ENCODE measurements at places on chromosomes 3 and 15. TPM values are rescaled to one million over a fixed set of nuclear protein-coding genes. Genes with fewer than 3 reads are reported as not detected.

Gene SERPINI2
- total RNA-seq: not detected

Gene TTLL13
- total RNA-seq: not detected

Gene HIGD2B
- not detected for total RNA-seq

Gene SKOR1
- 0.78 TPM for total RNA-seq

DNA sequence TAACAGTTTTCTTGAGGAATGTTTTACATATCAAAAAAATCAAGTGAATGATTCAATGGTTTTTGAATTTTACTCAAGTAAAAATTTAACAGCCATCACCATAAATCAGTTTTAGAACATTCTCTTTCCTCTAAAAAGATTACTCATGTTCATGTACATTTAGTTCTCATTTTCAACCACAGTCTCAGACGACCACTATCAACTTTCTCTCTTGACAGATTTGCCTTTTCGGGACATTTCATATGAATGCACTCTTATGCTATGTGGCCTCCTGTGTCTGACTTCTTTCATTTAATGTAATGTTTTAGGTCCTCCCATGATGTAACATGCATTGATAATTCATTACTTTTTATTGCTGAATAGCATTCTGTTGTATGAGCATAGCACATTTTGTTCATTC lies 309.3 kb upstream of the PLSCR5 start:
- H3K4me1 ChIP-seq: no peaks in the 10 kb centered on the region
- no peak overlapping the region for H3K27ac ChIP-seq
- no peak overlapping the region for H3K4me3 ChIP-seq
- no peaks in the 10 kb centered on the region for H3K36me3 ChIP-seq
- no peaks in the 10 kb centered on the region for H3K27me3 ChIP-seq
- no peak for DNase-seq

DNA sequence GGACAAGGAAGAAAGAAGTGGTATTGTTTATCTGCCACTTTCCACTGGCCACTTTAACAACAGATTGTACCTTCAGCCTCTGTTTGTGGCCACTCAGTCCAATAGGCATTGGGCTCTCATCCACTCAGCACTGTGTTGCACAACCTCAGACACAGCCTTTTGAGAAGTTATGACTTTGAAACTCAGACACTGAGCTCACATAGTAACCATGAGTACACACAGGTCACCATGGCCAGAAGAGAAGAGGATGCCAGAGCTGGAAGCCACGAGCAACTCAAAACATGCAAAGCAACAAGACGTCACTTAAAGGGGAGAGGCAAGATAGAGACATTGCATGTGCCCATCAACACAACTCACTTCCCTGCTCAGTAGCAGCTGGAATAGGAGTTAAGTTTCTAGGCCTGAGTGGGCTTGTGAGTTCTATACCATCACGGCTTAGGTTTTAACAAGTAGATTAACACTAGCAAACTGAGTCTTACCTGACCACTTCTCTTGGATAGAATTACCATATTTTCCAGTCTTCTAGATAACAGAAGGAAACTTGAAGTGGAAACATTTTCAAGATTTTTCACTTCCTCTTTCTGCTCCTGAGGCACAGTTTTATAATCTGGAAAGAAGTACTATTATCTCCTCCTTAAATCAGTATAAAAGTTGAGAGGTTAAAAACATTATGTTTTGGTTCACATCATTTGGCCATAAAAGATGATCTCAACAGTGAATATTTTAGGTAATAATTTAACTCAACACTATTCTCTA lies 103.5 kb downstream of the IMPG2 start:
- no peaks in the 10 kb centered on the region for H3K4me1 ChIP-seq
- no peak overlapping the region for H3K4me3 ChIP-seq
- peak; percentile 21 for DNase-seq
- no peak overlapping the region for H3K27ac ChIP-seq
- no peaks in the 10 kb centered on the region for H3K27me3 ChIP-seq
- no peaks in the 10 kb centered on the region for H3K36me3 ChIP-seq

DNA sequence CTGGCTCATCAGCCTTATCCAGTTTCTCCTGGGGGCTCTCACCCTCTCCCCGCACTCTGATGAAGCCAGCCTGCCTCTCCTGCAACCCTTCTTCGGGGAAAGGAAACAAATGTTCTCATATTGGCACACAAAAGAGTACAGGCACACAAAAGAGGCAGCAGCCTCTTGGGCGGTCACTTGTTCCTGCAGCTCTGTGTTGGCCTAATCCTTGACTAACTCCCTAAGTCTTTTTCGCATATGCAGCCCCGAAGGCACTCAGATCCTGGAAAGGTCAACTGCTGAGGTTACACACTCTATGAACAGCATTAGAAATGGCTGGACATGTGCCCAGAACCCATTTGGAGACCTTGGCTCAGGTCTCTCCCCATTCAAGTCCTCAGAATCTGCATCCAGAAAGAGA lies 7.4 kb upstream of the CAMP start:
- H3K4me3 ChIP-seq: peak overlapping the region; percentile 42
- no peaks in the 10 kb centered on the region for H3K27me3 ChIP-seq
- H3K36me3 ChIP-seq: no peaks in the 10 kb centered on the region

- H3K4me1 ChIP-seq: peaks cover 2% of the 10 kb centered on the region
- no peaks in the 10 kb centered on the region for H3K27me3 ChIP-seq
- H3K36me3 ChIP-seq: no peaks in the 10 kb centered on the region
- no peak overlapping the region for H3K4me3 ChIP-seq
- DNase-seq: no peak
Measured at GRCh38 chr15:80773792-80774352, 5.3 kb upstream of the CEMIP start.

- no peak for DNase-seq
- no peaks in the 10 kb centered on the region for H3K27me3 ChIP-seq
- H3K27ac ChIP-seq: no peak overlapping the region
- peaks cover 25% of the 10 kb centered on the region for H3K4me1 ChIP-seq
Measured at GRCh38 chr3:49015765-49016164, 2.6 kb downstream of the DALRD3 start.

- H3K4me1 ChIP-seq: no peaks in the 10 kb centered on the region
- no peak overlapping the region for H3K27ac ChIP-seq
- H3K27me3 ChIP-seq: no peaks in the 10 kb centered on the region
- no peaks in the 10 kb centered on the region for H3K36me3 ChIP-seq
- DNase-seq: no peak
- no peak overlapping the region for H3K4me3 ChIP-seq
Measured at GRCh38 chr3:30583973-30584372, 22.4 kb upstream of the TGFBR2 start.

DNA sequence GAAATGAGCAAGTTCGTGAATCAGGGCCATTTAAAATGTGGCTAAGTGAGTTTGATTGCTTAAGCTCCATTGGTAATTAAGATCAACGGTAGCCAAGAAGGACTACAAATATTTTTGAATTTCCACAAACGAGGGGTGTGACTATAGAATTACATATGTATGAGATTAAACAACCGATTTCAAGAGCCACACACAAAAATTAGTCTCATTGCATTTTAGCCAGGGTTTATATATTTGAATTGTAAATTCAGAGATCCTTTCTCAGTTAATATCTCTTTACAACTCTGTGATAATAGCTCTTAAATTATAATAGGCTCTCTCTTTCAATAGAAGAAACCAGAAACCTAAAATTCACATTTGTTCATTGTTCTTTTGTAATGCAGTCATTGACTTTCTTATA lies 325.6 kb upstream of the ICE2 start:
- H3K27me3 ChIP-seq: no peaks in the 10 kb centered on the region
- peaks cover 40% of the 10 kb centered on the region for H3K4me1 ChIP-seq
- H3K36me3 ChIP-seq: no peaks in the 10 kb centered on the region
- DNase-seq: no peak
- no peak overlapping the region for H3K27ac ChIP-seq

- DNase-seq: no peak
- peaks cover 3% of the 10 kb centered on the region for H3K4me1 ChIP-seq
- no peak overlapping the region for H3K27ac ChIP-seq
- H3K4me3 ChIP-seq: no peak overlapping the region
- no peaks in the 10 kb centered on the region for H3K36me3 ChIP-seq
- no peaks in the 10 kb centered on the region for H3K27me3 ChIP-seq
Measured at GRCh38 chr3:184741798-184742675, 30.2 kb upstream of the MAGEF1 start.

DNA sequence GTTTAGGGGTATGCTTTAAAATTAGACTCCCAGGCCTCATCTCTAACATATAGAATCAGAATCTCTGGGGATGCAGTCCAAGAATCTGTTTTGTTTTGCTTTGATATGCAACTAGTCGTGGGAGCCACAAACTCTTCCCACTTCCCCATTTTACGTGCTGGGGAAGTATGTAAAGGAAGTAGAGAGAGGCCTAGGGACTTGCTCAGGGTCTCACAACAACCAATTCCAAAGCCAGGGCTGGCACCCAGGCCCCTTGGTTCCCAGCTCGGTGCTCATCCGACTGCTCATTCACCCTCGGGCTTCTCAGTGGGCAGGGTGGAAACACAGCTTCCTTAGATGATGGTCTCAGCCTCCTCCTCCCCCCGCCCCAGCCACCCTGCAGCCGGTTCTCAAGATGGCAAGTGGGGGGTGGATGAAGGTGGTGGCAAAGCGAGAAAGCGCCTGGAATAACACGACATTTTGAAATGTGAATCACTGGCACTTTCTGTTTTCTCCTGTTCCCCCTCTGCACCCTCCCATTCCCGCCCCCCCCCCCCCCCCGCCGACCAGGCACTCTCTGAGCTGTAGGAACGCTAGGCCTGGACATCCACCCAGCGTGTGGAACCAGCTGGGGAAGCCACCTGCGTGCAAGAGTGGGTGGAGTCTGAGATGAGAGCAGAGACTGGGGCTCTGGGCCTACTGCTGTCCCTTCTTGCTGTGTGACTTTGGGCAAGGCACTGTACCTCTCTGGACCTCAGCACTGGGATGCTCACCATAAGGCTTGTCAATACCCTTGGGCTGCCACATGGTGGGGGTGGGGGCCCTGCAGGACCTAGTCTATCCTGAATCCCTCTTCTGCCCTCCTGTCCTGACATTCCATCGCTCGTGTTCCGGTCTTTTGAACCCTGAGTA lies 214.5 kb downstream of the RPLP1 start:
- H3K4me3 ChIP-seq: no peak overlapping the region
- no peaks in the 10 kb centered on the region for H3K27me3 ChIP-seq
- peaks cover 13% of the 10 kb centered on the region for H3K4me1 ChIP-seq
- H3K36me3 ChIP-seq: no peaks in the 10 kb centered on the region
- H3K27ac ChIP-seq: no peak overlapping the region
- DNase-seq: no peak

DNA sequence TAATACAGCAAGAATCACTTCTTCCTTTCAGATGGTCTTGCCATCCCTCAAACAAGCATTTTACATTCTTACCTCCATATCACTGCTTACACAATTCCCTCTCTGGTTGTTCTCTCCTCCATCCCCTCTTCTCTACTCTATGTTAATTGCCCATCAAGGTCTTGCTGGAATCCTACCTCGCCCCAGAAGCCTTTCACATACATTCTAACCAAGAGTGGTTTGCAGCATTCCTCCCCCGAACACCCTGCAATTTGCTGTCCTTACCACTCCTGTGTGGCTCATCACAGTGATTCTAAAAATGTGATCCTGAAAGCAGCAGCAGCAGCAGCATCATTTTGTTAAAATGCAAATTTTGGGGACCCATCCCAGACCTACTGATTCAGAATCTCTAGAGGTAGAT lies 30.6 kb downstream of the TNIK start:
- no peaks in the 10 kb centered on the region for H3K27me3 ChIP-seq
- no peak overlapping the region for H3K4me3 ChIP-seq
- H3K4me1 ChIP-seq: no peaks in the 10 kb centered on the region
- H3K36me3 ChIP-seq: no peaks in the 10 kb centered on the region

DNA sequence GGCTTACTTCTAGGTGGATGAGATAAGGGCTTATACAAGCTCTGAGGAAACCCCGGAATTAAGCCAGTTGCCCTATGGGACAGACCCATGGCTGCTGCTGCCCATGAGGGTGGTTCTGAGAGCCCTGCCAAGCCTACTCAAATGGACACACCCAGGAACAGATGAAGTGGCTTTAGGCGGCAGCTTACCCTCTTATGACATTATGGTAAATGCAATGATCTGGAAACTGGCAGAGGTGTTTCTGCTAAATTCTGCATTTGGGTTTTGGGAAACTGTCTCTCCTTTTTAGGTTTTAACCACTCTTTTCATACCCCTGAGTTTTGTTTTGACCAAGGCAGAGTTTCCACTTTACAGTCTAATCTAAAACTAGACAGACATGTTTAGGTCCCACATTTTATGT lies 9.0 kb upstream of the ZBED2 start:
- H3K27ac ChIP-seq: no peak overlapping the region
- no peaks in the 10 kb centered on the region for H3K36me3 ChIP-seq
- no peaks in the 10 kb centered on the region for H3K4me1 ChIP-seq
- H3K27me3 ChIP-seq: no peaks in the 10 kb centered on the region
- DNase-seq: no peak
- no peak overlapping the region for H3K4me3 ChIP-seq

- H3K4me3 ChIP-seq: no peak overlapping the region
- H3K27me3 ChIP-seq: no peaks in the 10 kb centered on the region
- H3K36me3 ChIP-seq: no peaks in the 10 kb centered on the region
- H3K27ac ChIP-seq: no peak overlapping the region
- no peaks in the 10 kb centered on the region for H3K4me1 ChIP-seq
Measured at GRCh38 chr3:39879581-39879980, 70.2 kb downstream of the MYRIP start.

All from thoracic aorta (tissue), 2 donors.